Fibroblast of skin of left biceps (primary cell): ENCODE measurements at places on chromosomes 2 and 18.

DNA sequence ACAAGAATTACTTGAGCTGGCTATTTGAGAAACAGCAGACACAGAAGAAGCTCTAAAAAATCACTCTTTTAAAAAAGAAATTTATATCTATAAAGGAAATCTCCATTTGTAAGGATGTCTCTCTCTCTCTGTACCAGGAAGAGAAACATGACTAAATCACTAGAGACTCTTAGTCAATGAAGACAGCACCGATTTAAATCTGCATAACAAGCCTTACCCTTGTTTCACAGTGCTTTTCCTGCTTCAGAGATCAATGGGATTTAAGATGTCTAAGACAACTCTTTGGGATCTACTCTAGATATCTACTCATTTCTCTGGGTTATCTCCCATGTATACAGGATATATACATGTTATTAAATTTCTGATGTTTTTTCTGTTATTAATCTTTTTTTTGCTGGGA lies 359.2 kb upstream of the RND3 start:
- DNase-seq, result no peak

DNA sequence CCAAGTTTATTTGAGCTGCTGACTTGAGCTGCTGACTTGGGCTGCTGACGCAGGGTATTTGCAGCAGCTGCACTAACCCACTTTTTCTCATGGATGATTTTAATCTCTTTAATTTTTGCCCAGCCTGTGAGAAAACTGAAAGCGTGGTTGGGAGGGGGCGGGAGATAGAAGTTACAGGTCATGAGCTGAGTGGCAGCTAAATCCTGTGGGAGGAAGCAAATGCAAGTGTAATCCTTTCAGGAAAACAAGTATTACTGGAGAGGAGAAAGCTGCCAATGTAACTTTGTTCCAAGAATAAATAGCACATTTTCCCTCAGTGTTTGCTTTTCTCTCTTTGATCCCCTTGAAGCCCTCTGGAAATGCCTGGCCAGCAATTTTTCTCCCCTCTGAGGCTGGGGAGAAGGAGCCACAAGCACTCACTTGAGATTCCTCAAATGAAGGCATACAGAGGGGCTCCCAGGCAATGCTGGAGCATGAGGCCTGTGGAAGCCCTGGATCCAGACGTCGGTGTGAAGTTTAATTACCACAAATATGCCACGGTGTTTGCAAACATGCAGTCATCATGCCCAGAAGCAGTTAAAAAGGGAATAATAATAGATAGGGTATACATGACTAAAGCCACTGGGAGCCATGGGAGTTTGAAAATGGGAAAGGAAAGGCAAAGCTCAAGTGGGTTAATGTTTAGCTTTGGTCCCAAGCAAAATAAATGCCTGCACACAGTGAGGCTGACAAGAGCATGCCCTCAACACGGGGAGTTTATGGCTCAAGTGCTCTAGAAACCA lies 10.4 kb upstream of the EVA1A start:
- DNase-seq, result no peak

GRCh38 chr2:164625378-164625971 lies 4.2 kb upstream of the GRB14 start:
- DNase-seq, result no peak

- no peak for DNase-seq
These were observed 79.2 kb upstream of the PAPOLG start for GRCh38 chr2:60676706-60677330.

DNA sequence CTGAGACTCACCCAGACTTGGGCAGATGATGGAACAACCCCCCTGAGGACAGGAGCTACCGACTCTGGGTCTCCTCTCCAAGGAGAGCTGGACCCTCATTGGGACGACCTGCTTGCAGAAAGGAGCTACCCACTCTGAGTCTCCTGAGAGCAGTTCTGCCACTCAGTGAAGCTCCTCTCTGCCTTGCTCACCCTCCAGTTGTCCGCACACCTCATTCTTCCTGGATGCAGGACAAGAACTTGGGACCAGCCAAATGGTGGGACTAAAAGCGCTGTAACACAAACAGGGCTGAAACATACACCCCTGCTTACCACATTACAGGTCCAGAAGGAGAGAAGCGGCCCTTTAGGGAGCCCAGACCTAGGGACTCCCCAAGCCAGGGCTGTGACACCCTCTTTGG lies 124.9 kb upstream of the CCDC150 start:
- no peak for DNase-seq

DNA sequence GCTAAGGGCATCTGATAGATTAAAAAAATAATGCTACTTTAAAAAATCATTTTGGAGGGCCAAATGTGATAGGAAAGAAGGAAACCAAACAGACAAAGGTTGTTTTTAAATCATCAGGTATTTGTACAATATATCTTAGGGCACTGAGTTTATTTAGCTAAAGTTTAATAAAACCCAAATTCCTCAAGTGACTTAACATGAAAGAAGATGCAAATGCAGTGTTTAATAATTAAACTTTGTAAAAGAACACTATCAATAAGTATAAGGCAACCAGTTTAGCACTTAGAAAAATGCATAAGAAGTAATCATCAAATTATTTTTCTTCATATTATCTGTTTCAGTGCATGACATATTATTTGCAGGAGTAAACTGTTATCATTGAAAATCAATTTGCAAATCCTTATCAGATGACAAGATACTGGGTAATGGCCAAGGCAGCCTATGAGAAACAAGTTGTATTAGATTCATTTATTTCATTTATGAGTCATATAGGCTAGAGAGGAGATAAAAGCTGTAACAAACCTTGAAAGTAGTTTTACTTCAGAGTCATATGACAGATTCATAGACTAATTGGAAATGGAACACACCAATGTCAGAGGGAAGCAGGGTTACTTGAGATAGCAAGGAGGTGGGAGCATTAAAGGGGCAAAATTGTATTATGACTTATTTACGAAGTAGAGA lies 165.5 kb downstream of the GCA start:
- DNase-seq, result no peak
